ENCODE measurements at places on chromosomes 2 and 18.

DNA sequence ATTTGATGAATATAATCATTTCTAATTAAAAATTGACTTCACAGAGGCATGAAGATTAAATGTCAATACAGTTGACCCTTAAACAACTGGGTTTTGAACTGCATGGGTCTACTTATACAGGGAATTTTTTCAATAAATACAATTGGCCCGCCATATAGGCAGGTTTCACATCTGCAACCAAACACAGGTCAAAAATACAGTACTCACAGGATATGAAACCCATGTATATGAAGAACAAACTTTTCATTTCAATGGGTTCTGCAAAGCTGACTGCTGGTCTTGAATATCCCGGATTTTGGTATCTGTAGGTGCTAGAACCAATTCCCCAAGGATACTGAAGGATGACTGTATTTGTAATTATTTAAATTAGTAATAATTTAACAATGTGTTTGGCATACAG lies 555.6 kb downstream of the EPHA4 start:
- no peak for DNase-seq

GRCh38 chr2:71154798-71155197 lies 24.4 kb downstream of the MPHOSPH10 start:
- no peak for DNase-seq

DNA sequence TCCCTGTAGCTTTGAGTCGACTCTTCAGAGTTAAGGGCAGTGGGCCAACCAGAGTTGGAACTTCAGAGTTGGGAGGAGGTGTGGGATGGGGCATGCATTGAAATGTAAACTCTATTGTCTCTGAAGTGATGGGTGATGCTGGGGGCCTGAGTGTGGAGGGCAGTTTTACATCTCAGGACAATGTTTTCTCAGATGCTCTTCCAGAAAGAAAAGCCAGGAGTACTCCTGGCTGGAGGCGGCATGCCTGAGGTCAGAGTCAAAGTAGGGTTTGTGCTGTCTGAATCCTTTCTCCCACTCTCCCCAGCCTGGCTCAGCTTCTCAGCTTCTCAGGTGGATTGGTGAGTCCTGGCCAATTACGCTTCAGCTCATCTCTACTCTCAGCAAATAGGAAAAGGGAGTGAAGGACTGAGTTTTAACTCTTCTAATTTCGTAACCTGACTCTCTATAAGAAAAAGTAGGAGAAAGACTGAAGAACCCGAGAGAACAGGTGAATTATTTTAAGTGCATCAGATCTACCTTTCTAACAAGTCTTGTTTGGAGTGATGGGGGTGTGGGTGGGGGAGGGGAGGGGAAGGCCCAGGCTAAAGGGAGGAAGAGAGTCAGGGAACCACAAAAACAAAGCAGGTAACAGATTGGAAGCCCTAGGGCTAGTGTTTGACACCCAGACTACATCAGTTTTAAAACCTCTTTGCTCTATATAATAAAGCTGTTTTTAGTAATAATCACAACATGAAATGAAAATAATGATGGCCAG lies 107.5 kb upstream of the PELI1 start:
- DNase-seq = no peak

DNA sequence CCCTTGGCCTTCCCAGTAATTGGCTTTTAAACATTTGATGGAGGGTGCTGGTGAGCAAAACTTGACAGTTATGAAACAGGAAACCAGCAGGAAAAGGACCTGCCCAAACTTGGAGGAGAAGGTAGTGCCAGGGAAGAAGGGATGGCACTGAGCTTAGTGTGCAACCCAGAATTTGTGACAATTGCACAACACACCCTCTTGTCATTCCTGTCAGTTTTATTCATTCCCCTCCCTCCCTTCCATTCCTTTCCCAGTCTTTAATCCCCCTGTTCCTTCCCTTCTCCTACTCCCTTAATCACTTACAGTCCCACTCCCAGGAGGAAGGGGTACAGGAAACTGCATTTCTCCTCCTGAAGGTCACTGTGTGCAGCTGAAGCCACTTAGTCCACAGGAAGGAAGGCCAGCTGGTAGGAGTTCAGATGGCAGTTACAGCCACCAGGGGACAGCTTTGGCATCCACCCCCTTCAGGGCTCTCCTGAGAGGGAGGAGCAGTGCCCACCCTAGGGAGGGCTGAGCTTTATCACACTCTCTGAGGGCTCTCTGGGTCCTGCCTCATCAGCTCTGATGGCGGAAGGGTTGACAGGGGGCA lies 24.0 kb upstream of the SIGLEC15 start:
- no peak for DNase-seq

DNA sequence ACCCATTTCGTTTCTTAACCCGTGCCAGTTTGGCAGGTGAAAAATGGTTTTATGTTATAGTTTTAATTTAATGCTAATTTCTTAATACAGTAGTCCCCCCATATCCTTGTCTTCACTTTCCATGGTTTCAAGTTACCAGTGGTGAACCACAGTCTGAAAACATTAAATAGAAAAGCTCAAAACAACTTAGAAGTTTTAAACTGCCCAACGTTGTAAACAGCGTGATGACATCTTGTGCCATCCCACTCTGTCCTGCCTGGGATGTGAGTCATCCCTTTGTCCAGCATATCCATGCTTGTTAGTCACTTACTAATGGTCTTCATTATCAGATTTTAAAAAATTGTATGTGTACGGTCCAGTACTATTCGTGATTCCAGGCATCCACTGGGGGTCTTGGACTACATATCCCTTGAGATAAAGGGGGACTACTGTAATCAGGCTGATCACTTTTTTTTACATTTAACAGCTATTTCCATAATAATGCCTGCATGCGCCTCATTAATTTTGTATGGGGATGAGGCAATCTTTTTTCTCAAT lies 31.9 kb downstream of the SLC66A3 start:
- no peak for DNase-seq

DNA sequence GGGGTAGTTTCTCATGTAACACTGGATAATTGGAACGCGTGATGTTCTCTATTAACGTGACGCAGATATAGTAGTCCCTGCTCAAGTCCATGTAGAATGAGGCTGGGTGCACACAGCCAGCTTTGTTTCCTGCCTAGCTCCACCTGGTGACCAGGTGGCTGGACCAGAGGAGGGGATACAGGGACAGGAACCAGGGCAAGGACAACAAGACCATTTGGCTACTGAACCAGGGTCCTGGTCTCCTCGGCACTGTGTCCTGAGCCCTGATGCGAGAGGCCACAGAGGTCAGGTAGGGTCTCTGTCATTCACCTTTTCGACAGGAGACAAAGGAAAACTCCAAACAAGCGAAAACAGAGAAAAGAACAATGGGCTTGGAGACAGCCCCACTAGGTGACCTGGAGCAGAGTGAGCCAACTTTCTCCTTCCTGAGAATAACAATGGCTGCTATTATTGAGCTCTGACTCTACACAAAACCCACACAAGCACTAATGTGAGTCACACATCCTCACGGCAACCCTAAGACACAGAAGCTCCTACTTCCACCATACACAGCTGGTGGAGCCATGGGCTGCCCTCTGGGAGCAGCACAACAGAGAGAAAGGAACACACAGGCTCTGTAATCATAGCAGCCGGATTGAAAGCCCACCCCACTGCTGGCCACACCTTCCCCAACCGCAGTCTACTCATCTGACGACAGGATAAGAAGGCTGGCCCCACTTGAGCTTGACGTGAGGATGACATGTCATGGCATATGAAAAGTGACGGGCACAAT lies 67.3 kb upstream of the TEX51 start:
- no peak for DNase-seq

GRCh38 chr18:57131101-57131500 lies 15.8 kb upstream of the BOD1L2 start:
- no peak for DNase-seq

DNA sequence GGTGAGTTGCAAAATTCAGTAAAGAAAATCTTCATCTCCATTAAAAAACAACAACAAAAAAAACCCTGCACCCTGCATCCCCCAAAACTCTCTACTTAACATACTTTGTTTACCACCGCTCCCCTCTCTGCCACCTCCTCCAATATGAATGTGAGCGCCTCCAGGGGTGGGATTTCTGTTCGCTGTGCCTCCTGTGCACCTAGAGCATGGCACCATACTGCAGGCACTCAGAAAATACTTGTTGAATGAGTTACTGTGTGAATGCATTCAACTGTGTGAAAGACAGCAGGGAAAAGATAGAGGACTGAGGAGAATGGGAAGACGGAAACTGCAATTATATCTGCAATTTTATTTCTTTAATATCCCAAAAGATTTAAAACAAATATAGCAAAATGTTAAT lies 4.5 kb downstream of the CEBPZ start:
- no peak for DNase-seq

DNA sequence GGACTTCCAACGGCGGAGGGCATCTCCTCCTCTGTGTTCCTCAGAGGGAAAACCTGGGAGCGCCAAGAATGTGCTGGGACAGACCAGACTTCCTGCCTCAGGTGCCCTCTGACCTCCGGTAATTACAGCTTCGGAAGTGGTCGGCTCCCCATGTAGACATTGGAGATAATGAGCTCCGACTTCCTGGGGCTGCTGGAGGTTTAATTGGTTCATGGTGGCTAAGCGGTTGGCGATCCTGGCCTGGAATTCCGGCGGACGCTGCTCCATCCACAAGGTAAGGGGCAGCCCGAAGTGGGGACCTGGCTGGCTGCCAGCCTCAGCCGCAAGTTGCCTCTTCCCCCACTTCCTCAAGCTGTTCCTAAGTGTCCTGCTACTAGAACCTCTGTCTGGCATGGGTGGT lies 83.2 kb upstream of the EPC2 start:
- no peak for DNase-seq

DNA sequence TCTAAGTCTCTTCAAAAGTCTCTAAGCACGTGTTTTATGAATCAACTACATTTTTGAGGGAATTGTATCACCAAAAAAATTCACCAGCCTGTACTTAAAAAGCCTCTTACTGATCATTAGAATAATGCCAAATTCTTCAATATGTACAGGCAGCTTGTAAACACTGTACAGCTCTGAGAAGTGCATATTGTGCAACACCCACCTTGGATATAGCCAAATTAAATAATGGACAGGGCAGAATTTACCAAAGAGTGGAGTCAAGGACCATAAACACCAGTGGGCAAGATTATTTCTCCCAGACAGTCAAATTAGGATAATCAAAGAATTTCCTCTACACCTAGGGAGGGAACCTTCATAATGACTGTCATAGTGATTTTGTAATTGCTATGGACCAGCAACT lies 338.2 kb downstream of the NR4A2 start:
- no peak for DNase-seq

- no peak for DNase-seq
Measured at GRCh38 chr18:67410075-67411070, 106.1 kb downstream of the DSEL start.

DNA sequence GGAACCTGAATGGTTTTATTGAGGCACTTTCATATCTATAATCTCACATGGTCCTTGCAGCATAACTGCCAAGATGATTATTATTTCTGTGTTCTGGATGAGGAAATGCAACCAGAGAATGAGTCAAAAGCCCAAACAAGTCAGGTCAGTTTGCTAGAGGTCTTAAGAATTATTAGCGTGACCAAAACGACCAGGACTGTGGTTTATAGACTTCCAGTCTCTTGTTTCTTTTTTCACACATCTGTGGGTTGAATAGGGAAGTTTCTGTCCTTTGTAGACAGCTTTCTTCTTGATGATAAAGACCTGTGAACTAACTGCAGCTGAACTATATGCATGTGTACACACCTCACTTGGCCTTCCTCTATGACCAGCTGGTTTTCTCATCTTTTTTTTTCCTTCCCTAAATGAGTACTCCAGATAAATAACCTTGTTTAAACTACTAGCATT lies 13.9 kb downstream of the ADAM23 start:
- DNase-seq = no peak

DNA sequence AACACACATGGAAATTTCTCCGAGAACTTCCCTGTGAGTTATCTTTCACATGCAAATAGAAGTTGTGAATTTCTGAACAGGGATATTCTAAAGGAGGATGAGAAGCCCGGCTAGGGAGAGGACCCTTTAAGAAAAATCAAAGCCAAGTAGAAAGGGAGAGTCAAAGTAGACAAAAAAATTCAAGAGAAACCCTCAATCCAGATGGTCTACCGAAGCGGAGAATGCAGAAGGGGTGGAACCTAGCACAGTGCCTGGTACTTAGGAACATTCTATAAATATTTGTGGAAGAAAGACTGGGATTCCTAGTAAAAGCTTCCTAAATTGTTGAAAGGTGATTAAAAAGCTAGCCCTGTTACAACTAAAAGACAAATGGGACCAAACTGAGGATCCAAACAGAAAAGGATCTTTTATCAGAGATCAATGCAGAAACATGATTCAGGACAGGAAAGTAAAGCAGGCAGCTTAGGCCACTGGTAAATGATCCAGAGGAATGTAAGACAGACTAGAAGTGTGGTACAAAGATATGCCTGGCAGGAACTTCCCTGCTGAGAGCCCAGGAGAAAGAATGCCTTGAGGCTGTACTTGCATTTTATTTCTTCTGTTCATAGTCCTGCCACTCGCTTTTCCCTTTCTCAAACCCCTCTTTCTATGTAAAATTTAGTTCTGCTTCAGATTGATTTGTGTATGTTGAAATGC lies 19.5 kb upstream of the GLS start:
- no peak for DNase-seq

DNA sequence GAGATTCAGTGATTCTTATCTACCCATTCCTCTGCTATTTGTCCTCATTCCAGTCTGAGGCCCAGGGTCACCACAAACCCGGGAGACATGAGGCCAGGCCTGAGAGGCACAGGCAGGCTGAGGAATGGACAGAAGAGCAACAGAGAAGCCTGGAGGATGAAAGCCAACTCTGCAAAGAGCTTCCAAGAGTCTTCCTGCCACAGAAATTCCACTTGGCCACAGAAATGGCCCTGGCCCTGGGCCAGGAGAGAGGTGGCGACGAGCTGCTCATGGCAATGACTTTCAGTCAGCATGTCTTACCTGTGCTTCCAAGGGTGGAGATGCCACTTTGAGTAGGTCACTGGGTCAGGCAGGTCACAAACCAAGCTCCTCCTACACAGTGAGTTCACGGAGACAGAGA lies 155.3 kb upstream of the PKDCC start:
- DNase-seq = no peak

GRCh38 chr2:2859732-2860131 lies 517.9 kb downstream of the EIPR1 start:
- no peak for DNase-seq

- DNase-seq = no peak
Measured at GRCh38 chr2:30412047-30412683, 34.9 kb upstream of the LCLAT1 start.

DNA sequence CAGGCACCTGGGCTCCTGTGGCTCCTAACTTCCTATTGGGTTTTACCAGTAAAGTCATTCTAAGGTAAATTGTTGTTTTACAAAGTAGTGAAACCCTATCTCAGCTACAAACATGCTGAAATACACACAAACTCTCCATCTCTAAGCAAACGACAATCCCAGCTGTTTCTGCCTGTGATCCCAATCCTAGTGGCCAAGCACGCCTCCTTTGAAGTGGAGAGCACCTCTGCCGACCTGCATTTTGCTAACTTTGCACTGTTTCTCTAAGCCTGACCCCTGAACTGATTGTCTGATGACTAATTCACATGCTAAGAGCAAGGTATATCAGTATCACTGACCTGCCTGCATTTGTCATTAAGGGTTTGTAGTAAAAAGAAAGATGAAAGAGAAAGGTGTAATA lies 124.3 kb downstream of the PAX3 start:
- DNase-seq = no peak

- DNase-seq = no peak
Measured at GRCh38 chr18:44637210-44638033, 43.3 kb upstream of the SETBP1 start.
